Stimulated activated CD4-positive, alpha-beta T cell treated with anti-CD3 and anti-CD28 coated beads, Interleukin-4, amount 100 ng/mL, for 24 hours (primary cell): ENCODE measurements at places on chromosomes 2 and 18.

GRCh38 chr2:164847981-164848741 lies 6.5 kb upstream of the COBLL1 start:
- no peak for DNase-seq

- DNase-seq: no peak
These were observed 622.2 kb upstream of the GCFC2 start for GRCh38 chr2:76332871-76333270.

GRCh38 chr2:19947184-19947940 lies 42.5 kb downstream of the WDR35 start:
- no peak for DNase-seq

DNA sequence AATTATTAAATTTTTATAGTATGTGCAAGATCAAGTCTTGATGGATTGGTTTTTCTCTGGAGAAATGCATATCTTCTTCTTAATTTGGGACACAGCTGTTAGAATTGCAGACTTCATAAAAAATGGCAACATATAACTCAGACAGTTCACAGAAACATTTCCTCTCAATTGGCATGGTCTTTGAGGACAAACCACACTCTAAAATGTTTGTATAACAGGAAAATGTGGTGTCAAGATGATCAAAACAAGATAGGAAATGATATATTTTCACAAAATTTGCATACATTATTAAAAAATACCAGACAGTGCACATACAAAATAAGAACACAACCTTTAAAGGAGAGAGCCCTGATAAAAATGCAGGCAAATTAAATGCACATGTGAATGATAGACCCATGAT lies 63.9 kb downstream of the ICOS start:
- no peak for DNase-seq

DNA sequence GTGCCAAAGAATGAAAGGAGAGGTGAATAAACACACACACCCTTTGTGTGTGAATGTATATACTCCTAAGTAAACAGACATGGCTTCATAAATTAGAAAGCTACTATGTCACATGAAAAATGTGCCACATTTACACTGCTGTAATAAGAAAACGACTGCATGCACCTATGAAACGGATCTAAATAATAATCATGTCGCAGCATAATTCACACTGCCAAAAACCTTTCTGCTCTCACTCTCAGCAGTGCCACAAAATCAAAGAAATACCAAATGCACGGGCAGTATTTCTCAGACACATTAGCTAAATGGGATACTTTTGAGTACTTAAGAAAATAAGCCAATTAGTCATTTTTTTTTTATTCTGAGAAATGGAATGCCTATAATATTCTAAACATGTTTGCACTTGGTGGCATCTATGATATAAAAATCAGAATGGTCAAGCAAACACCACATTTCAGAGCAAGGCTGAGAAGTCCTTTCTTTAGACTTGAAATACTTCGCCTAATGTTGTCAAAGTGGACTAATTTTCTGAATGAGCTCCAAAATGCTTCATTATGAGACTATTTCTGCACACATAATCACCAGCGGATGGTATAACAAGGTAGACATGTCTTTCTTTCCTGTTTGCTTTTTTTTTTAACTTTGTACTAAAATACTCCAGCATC lies 6.6 kb downstream of the BCL11A start:
- DNase-seq: no peak

GRCh38 chr2:96386470-96386869 lies 50.9 kb downstream of the NCAPH start:
- no peak for DNase-seq

GRCh38 chr2:198297350-198297749 lies 493.0 kb downstream of the PLCL1 start:
- DNase-seq: no peak

GRCh38 chr2:240519396-240520129 lies 38.2 kb downstream of the ANKMY1 start:
- DNase-seq: no peak
